T-helper 2 cell (primary cell): ENCODE measurements at places on chromosomes 12 and 14.

DNA sequence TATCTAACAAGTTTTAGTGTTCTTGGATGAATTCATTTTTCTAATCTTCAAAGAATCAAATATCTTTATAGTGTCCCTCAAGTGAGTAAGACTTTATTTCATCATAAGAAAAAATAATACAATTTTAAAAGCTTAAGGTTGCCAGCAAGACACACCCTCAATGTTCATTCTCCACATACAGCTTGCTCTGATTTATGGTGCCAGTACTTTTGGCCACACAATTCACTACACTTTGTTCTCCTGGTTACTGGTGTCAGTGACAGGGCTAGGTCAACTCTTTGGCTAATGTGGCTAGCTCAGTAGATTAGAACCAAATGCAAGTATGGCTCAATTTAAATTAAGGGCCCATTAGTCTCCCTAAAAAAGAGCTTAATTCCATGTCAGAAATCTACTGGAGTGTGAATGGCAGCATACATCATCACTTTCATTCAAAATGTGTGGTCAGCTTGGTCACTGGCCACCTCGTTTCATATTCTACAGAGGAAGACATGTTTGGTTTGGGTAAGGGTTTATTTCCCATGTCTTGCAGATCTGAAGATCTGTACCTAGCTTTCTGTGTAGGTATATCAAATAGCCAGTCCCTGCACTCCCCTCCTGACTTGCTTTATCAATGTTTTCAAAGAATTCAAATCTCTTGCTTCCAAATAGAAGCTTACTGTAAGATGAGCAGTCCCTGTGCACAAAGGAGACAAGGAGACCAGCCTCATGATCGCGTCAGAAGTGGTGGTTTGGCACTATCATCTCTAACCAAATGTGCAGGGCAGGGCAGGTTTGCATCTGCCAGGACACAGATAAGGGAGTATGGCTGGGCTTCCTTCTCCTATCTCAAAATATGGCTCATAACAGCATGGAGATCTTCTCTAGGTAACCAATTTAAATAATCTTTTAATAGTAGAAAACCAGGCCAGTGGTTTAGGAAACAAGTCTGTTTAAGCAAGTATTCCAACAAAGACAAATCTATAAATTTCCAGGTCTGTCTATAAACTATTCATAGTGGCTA, 31.3 kb downstream of the HECTD4 start:
- no peak for DNase-seq

DNA sequence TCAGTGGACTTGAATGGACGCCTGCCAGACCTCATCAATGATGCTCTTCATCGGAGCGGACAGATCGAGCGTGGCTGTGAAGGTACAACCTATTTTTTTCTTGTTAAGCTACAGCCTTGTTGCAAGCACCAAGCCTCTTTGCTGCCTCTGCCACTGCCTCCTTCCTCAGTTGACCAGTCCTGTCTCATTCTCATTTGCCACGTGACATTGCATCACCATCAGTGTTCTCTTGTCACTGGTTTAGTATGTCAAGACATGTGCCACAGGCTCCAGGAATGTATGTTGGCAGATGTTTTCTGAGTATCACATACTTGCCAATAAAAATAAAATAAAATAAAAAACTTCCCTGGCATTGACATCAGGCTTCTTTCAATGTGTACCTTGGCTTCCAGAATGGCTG, 798.1 kb downstream of the NRXN3 start:
- no peak for DNase-seq

GRCh38 chr12:1575408-1576401, 18.7 kb downstream of the FBXL14 start:
- no peak for DNase-seq

DNA sequence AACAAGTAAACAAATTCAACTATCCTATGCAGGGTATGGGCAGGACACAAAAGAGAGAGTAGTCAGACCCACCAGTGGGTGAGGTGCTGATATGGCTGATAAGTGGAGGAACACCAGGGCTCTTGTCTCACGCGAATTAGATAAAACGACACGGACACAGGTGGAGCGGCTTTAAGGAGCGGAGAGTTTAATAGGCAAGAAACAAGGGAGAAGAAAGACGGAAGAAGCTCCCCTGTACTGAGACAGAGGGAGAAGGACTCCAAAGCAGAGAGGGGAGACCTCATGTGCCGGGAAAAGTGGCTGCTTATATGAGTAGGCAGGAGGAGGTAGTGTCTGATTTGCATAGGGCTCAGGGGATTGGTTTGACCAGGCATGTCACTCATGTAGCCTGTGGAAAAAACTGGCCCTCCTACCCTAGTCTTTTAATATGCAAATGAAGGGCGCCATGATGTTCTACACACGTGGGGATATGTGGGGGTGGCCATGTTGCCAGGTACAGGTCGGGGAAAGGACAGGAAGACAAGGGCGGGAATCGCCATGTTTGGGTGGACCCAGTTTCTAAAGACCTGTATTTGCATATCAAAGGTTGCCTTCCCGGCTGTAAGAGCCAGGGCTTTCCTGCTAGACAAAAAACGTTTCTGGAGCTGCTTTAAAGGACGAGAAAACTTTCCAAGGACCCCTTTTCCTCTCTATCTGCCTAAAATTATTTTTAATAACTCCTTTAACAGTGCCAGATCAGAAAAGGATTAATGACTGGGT, 28.8 kb downstream of the RPGRIP1 start:
- DNase-seq = peak; percentile 83

GRCh38 chr12:66941150-66941549, 262.3 kb upstream of the GRIP1 start:
- DNase-seq = no peak

DNA sequence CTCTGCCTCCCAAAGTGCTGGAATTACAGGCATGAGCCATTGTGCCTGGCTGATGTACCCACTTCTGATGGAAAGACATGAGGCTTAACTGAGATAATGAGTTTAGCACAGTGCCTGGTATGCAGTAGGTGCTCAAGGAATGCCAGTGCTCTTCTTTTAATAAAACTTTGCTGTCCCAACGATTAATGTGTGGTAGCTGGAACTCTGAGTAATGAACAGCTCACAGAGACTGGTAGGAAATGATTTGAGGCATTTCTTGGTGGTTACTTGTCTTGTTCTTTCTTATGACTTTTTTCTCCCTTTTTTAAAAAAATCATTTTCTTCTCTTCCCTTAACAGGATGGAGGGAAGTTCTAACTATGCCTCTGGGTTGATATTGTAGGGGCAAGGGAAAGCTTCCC, 235.7 kb upstream of the PWP1 start:
- no peak for DNase-seq

DNA sequence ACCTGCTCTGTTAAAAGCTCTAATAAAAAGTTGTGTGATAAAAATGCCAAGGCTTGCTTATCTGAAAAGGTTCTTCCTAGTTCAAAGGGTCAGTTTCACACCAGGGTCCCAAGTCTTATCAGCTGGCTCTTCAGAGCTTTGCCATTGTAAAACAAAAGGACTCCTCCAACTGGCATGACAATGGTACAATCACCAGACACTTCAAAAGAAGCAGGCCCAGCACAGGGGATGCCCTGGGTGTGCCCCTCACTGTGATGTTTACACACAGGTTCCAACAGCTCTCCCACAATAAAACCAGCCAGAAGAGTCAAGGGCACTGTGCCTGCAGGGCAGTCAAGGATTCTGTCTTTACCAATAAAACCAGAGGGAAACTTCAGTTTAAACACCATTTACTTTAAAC, 78.7 kb downstream of the PRICKLE1 start:
- no peak for DNase-seq

- DNase-seq = no peak
Observed at GRCh38 chr12:117049295-117049694, 49.9 kb downstream of the TESC start.

- no peak for DNase-seq
Observed at GRCh38 chr12:57545809-57546437, 1.1 kb downstream of the DCTN2 start.

DNA sequence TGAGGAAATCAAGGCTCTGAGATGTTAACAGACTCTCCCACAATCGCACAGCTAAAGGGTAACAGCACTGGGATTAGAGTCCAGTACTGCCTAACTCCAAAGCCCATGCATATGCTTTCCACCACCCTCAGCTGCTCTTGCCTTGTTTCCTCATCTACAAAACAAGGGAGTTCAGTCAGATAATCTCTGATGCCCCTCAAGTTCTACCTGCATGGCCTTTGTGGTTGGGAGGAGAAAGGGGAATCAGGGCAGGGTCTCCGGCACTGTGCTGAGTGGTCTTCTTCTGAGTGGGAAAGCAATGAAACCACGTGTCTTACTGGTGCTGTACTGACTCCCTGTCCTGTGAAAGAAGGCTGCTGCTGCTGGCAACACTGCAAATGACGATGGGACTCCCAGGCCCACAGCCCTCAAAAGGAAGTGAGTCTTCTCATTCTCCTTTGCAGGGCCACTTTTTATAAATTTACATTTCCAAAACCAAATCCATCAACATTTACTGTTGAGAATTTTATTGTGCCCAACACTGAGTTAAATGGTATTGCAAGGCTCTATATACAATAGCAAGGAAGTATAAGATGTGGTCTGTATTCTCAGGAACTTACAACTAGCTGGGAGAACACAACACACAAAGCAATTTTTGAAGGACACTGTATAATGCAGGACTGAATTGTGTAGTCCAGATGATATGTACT, 19.7 kb upstream of the DUSP16 start:
- DNase-seq = no peak

- DNase-seq = no peak
Observed at GRCh38 chr12:121576851-121577391, 3.9 kb downstream of the KDM2B start.
